CD8-positive, alpha-beta memory T cell (primary cell): ENCODE measurements at places on chromosomes 3 and 15. TPM values are rescaled to one million over a fixed set of nuclear protein-coding genes. Genes with fewer than 3 reads are reported as not detected.
A peak's percentile ranks its signal among the peaks of the same experiment; 100 is the strongest.

DNA sequence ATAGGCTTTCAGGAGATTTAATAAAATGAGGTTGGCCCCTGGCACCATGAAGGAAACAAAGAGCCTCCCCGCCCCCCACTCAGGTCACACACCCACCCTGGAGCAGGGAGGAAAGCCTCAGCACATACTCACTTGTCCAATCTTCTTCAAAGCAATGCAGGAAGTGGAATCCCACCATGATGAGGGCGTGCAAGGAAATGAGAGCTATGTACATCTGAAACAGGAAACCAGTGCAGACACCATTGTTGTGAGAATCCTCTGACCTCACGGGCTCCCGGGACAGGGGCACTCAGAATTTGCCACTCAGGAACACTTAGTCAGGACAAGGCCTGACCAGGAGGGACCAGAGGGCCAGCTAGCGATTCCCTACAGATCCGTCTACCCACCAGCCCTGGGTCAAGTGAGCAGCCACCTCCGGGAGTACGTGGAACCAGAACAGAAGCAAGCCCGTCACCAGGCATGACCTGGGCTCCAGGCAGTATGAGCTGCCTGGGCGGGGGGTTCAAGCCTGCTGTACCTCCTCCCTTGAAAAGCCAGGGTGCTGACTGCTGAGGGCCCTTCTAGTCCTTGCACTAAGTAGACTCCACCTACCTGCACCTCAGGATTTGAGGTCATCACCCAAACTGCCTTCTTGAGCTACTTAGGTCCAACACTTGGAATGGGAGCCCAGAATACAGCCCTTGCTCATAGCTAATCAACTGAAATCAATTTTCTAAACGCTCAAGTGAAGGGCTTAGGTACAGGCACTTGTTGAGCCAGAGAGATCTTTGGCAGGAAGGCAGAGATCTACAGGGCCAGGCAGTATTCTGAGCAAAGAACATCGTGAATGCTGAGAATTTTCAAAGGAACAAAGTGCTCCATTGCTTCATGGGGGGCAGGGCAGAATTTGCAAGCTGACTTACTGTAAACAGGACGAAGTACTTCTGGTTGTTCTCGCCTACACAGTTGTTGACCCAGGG lies 42.7 kb downstream of the ZDHHC3 start:
- H3K27ac ChIP-seq = no peak overlapping the region
- no peaks in the 10 kb centered on the region for H3K4me1 ChIP-seq
- no peak overlapping the region for H3K4me3 ChIP-seq
- H3K27me3 ChIP-seq = no peaks in the 10 kb centered on the region
- DNase-seq = no peak
- peaks cover 15% of the 10 kb centered on the region for H3K36me3 ChIP-seq

DNA sequence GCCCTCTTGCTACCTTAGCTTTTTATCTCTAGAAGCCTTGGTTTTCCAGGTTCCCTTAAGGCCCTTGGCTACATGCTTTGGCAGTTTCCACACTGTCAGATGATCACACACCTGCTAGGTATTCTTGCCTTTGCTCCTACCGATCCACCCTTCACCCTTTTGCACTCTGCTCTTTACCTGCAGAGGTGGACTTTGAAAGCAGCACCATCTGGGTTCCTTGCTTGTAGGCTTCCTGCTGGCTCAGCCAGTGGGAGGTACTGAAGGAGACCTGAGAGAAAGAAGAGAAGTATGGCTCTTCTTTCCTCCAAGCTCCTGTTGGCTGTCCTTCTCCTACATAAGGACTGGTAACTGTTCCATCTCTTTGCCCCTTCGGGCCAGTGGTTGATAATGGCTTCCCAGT lies 7.3 kb upstream of the ZNF592 start:
- no peak for DNase-seq
- no peak overlapping the region for H3K4me3 ChIP-seq
- no peaks in the 10 kb centered on the region for H3K27me3 ChIP-seq
- H3K36me3 ChIP-seq = no peaks in the 10 kb centered on the region
- H3K27ac ChIP-seq = no peak overlapping the region
- H3K4me1 ChIP-seq = peaks cover 27% of the 10 kb centered on the region

- no peaks in the 10 kb centered on the region for H3K27me3 ChIP-seq
- DNase-seq = no peak
- no peaks in the 10 kb centered on the region for H3K36me3 ChIP-seq
- no peaks in the 10 kb centered on the region for H3K4me1 ChIP-seq
- H3K27ac ChIP-seq = no peak overlapping the region
These were observed 9.6 kb upstream of the LIPH start for GRCh38 chr3:185561958-185562357.

Gene MYRIP
- not detected for total RNA-seq

DNA sequence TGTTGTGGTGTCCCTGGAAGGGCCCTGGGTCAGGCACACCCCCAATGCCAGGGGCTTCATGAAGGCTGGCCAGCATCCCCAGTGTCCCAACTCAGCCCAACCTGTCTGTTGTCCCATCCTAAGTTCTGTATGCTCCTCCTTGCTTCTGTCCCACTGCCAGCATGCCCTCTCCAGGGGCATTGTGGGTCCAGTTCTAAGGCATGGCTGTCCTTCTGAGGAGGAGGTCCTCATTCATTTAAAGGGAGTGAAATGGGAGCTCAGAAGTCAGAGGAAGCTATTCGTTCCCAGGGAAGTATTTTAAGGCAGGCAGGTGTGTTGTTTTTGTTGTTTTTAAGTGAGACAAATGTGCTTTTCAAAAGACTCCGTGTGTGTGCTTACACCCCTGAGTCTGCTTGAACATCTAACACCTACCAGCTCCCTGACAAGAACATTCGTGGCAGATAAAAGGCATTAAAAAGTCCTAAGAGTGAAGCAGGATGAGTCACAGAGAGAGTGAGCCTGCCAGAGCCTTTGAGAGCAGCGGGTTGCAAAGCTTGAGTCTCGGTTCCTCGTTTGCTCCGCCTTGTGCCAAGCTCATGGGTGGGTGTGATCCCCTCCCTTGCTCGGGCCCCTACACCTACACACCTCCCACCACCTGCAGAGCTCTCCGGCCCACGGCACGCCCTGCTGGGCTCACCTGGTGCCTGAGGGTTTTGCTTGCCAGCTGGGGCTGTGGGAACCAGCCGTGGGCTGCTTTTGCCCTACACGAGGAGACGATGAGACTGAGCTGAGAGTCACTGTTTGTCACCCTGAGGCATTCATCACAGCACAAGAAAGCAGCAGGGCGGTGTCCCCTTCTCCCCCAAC lies 183.4 kb upstream of the TOPAZ1 start:
- no peaks in the 10 kb centered on the region for H3K27me3 ChIP-seq
- H3K4me1 ChIP-seq = no peaks in the 10 kb centered on the region
- H3K36me3 ChIP-seq = no peaks in the 10 kb centered on the region
- no peak overlapping the region for H3K27ac ChIP-seq

GRCh38 chr15:72706266-72706665 lies 20.3 kb downstream of the BBS4 start:
- H3K27ac ChIP-seq = no peak overlapping the region
- no peaks in the 10 kb centered on the region for H3K27me3 ChIP-seq
- no peak for DNase-seq
- no peaks in the 10 kb centered on the region for H3K4me1 ChIP-seq
- H3K36me3 ChIP-seq = no peaks in the 10 kb centered on the region
- H3K4me3 ChIP-seq = no peak overlapping the region

DNA sequence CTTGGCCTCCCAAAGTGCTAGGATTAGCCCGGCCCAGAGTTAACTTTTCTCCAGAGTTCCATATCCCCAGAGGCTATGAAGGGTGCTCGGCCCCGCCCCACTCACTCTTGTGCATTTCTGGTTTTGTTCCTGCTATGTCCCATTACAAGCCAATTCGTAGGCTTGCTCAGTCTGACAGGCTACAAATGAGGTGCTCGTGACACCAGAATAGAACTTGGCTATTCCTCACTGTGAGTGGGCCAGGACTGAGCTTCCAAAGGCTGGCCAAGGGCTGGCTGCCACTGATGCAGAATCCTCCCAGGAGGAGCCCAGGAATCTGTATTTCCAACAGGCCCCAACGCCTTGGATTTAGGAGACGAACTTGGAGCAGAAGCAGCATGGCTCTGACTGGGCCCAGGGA lies 282.7 kb upstream of the C2CD4B start:
- H3K4me3 ChIP-seq = no peak overlapping the region
- H3K36me3 ChIP-seq = no peaks in the 10 kb centered on the region
- no peaks in the 10 kb centered on the region for H3K27me3 ChIP-seq
- H3K27ac ChIP-seq = no peak overlapping the region

Gene MME
- 0.04 TPM for total RNA-seq

DNA sequence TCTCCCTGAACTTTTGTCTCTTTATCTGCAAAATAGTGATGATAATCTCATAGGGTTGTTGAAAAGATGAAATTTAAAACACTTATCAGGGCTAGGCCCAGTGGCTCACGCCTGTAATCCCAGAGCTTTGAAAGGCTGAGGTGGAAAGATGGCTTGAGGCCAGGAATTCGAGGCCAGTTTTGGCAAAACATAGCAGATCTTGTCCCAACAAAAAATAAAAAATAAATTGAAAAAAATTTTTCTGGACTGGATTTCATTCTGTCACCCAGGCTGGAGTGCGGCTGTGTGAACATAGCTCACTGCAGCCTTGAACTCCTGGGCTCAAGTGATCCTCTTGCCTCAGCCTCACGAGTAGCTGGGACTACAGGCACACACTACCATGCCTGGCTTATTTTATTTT lies 29.6 kb downstream of the LMLN start:
- H3K36me3 ChIP-seq = peaks cover 4% of the 10 kb centered on the region
- H3K27ac ChIP-seq = no peak overlapping the region
- H3K4me3 ChIP-seq = no peak overlapping the region
- H3K27me3 ChIP-seq = no peaks in the 10 kb centered on the region

Gene SOX14
- not detected for total RNA-seq

DNA sequence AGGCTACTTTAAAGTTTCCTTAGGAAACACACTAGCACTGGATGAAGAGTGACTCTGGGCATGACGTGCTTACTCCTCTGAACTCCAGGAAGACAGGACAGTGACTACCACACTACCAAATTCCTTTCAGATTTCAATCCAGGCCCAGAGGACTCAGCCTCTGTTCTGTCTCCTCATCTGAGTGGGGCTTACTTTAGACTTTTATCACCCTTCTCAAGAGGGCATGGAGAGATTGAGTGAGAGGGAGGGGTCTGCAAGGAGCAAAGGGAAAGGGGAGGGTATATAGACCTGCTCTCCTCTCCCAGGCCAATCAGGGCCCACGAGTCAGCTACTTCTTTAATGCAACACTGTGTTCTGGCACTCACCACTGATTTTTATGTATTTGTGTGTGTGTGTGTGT lies 29.4 kb upstream of the RSL24D1 start:
- H3K4me1 ChIP-seq = peaks cover 55% of the 10 kb centered on the region
- no peak overlapping the region for H3K27ac ChIP-seq
- peaks cover 11% of the 10 kb centered on the region for H3K36me3 ChIP-seq
- H3K4me3 ChIP-seq = no peak overlapping the region
- H3K27me3 ChIP-seq = no peaks in the 10 kb centered on the region

Gene SLCO2A1
- not detected for total RNA-seq

DNA sequence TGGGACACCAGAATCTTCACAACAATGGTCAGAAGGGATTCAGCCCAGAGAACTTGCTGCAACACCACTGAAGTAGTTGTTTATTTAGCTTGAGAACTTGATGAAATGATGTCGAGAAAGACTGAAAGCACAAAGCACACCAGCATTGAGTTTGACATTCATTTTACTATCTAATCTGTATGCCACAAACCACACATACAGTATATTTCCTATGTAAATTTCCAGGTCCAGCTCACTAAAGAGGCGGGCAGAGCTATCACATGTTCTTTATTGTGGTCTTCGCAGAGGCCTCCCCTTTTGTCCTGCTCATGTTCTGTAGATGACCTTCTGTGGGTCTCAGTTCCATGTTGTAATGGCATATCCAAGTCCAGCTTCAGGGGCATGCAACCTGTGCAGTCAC lies 10.4 kb upstream of the FMN1 start:
- no peak for DNase-seq
- H3K36me3 ChIP-seq = no peaks in the 10 kb centered on the region
- H3K27ac ChIP-seq = no peak overlapping the region

- H3K27me3 ChIP-seq = no peaks in the 10 kb centered on the region
- H3K36me3 ChIP-seq = no peaks in the 10 kb centered on the region
- H3K4me3 ChIP-seq = no peak overlapping the region
- H3K4me1 ChIP-seq = peaks cover 25% of the 10 kb centered on the region
- H3K27ac ChIP-seq = no peak overlapping the region
- DNase-seq = peak; percentile 15
These were observed 58.9 kb downstream of the CMTM8 start for GRCh38 chr3:32297366-32297765.

- no peaks in the 10 kb centered on the region for H3K27me3 ChIP-seq
- no peak for DNase-seq
- no peaks in the 10 kb centered on the region for H3K36me3 ChIP-seq
- H3K27ac ChIP-seq = no peak overlapping the region
These were observed 22.1 kb downstream of the RAB8B start for GRCh38 chr15:63211549-63211948.

DNA sequence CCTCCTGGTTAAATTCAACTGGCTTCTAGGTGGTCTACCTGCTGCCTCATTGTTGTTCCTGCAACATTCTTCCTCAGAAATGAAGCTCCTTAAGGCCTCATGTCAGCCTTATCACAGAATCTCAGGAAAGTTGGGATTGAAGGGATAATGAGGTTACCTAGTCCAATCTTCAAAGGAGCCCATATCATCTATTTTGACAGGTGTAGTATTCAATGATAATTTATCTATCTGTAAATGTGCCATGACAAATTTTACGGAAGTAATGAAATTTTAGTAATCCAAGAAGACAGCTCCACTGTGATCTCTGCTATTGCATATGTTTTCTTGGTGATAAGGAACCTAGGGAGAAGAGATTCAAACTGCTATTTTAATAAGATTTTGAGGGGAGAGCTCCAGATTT lies 973.8 kb downstream of the ROBO2 start:
- H3K27ac ChIP-seq = no peak overlapping the region
- H3K27me3 ChIP-seq = no peaks in the 10 kb centered on the region
- no peaks in the 10 kb centered on the region for H3K36me3 ChIP-seq
